ENCODE measurements at places on chromosomes 7 and 10.

DNA sequence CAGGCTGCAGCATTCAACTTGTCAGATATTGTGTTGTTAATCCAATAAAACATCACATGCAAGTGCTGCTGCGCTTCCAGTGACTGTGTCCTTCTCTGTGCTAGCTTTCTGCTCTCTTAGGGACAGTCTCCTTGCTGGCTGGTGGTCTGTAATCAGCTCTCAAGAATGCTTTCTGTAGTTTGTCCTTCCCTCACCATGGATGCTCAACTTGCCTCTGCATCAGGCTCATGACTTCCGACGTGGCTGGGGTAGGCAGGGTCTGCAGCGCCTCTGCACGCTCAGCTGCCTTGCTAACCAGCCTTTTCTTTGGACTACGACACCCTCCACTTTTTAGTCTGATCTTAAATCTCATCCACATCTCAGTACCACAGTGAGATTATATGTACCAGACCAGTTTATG is 58.3 kb downstream of the MMRN2 start:
- DNase-seq, result peak; percentile 50

DNA sequence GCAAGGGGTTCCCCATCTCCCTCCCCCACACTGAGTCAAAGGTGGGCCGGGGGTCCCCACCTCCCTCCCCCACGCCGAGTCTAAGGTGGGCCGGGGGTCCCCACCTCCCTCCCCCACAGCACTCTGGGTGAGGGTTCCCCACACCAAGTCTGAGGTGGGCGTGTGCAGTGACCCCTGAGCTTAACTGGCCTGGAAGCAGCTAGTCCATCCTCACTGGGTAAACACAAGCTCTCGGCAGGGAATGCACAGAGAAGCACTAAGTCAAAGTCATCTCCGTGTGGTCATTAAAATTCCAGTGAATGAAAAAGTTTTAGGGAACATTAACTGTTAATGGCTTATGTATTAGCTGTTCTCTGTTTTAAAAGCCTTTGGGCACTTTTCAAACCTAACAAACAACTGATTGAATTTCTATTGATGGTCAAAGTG is 43.7 kb upstream of the PRKAR1B start:
- DNase-seq, result no peak

- DNase-seq, result no peak
These were observed 251.0 kb upstream of the TAC1 start for GRCh38 chr7:97480772-97481390.

GRCh38 chr10:31760674-31761081 is 168.0 kb downstream of the ARHGAP12 start:
- no peak for DNase-seq

DNA sequence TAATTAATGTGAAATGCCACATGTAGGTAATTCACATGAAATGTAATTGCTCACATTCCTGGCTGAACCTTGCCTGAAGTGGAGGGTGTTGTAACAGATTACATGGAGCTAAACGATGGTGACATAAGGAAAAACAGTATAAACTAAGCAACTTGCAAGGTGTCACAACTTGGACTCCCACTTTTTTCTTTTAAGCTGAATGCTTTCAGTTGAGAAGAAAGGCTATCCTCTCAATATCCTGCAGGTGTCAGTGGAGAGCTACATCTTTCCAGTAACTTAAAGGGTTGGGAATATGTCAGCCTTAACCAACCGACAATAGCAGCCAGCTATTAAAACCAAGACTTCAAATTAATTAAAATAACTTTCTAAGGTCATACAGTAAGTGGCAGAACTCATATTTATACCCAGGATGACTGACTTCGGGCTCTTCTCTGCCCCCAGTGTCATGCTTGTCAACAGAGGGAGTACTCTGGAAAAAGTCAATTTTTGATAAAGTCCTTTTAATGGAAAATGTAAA is 33.7 kb downstream of the NRBF2 start:
- no peak for DNase-seq

DNA sequence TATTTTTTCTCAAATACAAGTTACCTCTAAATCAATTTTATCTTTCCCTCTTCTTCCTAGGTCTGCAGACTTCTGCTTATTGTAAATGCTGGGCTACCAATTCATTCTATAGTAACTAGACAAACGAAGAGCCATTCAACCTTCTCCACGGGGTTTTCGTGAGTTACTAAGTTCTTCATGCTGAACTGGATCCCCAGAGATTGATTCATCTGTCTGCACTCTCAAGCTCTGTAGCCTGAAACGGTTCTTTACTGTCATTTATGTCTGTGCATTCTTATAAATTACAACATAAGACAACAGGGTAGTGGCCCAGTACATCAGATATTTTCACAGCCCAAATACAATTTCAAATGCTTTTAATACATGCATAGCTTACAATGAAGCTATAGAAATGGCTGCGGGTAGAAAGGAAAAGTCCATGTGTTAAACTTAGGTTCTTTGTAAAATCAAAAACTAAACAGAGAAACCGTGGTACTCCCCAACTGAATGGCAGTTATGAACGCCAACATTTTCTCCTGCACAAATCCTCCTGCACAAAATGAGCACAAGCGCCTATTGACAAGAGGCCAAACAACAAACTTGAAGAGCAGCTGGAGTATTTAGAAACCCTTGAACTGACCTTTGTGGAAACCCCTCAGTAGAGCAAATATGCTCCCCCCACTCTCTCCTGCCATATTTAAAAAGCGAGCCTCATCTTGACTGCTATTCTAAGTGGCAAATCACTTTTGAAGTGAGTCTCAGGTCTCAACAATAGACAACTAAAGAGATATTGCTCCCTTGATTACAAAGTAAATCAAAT is 20.7 kb downstream of the LAMB1 start:
- no peak for DNase-seq

DNA sequence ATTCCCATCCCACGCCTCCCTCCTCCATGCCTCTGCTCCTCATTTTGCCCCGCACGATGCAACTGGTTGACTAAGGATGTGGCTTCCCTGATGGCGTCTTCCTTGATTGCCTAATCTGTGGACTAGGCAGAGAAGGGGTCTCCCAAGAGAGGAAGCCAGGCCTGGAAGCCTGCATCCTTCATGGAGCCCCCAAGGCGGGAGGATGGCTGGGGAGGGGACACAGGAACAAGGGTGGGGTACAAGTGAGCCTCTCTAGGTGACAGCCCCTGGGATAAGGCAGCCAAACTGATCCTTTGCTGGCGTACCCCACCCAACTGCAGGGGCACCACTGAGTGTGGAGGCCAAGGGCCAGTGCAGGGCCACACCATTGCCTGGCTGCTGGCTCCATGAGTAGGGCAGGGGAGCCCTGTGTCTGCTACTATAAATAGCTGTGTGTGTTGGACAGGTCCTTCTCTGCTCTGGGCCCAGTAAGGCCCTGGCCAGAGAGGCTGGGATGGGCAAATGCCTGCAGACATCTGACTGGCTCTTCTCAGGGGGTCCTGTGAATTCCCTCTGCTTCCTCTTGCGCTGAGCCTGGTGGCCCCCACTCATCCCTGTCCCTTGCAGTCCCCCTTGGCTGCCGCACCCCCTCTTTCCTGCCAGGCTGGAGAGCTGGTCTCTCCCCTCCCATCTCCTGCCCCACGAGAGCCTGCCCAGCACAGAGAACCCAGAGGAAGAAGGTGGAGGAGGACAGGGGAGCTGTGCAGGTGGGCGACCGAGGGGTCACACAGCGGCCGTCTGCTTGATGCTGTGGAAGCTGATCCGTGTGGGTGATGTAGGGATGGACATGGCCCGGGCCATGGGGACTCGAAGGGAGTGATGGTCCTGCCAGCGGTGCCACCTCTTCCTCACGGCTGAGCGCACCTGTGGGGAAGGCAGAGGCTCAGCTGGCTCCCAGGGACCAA is 29.3 kb downstream of the CRHR2 start:
- DNase-seq, result no peak

DNA sequence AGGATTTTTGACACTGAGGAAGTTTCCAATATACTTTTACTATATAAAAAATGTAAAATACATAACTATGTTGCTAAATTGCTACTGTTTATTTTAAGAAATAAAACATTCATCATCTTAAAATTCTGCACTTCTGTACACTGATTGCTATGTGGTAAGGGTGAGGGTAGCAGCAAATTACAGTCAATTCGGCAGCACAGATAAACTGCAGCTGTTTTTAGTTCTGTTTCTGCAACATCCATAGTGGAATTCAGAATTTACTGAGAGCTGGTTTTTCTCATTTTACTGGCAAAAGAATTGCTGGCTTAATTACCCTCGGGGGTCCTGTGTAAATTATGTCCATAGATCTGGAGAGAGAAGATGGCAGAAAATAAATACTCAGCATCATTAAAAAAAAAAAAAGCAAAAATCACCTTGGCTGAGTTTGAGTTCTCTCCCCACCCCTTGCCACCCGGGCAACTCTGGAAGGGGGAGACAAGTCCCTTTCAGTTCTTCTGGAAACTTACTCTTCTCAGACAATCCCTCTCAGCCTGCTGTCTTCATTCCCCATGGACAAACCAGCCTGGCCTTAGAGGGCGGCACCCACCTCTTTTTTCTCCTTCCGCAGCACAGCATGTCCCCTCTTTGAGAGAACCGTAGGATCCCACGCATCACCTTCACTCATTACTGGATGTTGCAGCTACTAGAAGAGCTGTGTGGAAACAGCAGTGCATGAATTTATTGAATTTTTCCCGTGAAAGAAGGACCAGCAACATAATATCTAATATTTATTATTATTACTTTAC is 501.1 kb upstream of the CELF2 start:
- no peak for DNase-seq

- no peak for DNase-seq
These were observed 55.5 kb downstream of the DLD start for GRCh38 chr7:107946451-107946850.

GRCh38 chr7:21984042-21984441 is 38.3 kb upstream of the CDCA7L start:
- no peak for DNase-seq
